ENCODE measurements at places on chromosomes 11 and 22.

GRCh38 chr11:45341372-45341771 is 55.2 kb upstream of the SYT13 start:
- DNase-seq, result no peak

DNA sequence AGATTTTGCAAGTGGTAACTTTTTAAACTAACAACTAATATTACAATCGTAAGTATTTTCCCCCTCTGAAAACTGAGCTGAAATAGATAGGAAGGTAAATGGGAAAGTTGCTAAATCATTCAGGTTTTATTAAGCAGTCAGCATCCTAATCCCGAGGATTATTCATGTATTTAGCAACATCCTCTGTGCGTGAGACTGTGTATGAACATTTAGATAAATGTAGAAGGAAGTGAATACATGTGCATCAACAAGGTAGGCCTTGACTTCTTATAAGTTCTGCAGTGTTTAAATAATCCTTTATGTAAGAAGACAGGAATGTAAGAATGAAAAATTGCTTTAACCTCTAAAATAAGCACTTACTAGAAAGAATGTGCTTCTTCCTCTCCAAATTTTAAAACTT is 745.9 kb upstream of the TENM4 start:
- no peak for DNase-seq

GRCh38 chr11:70079691-70080090 is 1.6 kb downstream of the ANO1 start:
- DNase-seq, result no peak

GRCh38 chr11:15097411-15097810 is 17.3 kb upstream of the INSC start:
- DNase-seq, result no peak

- DNase-seq, result no peak
Measured at GRCh38 chr11:96185220-96185768, 157.7 kb downstream of the MAML2 start.
